Smooth muscle cell of the brain vasculature (primary cell): ENCODE measurements at places on chromosomes 4 and X.
A peak's percentile ranks its signal among the peaks of the same experiment; 100 is the strongest.

DNA sequence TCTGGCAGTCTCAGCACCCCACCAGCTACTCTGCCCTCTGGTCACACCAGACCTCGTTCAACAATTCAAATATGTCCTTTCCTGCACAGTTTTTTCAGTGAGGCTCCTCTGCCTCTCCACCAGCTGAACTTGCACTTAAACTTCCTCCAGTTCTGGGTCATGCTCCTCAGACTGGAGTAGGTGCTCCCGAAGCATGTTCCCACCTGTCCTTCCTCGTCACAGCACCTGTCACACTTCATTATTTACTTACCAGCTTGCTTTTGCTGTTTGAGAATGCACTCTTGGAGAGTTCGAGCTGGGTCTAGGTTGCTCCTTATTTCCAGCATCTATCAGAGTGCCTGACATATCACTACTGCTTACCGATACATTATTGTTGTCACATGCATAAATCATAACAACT is 144.8 kb upstream of the TTC29 start:
- DNase-seq = no peak

- DNase-seq = no peak
Observed at GRCh38 chr4:10011277-10011676, 10.0 kb downstream of the SLC2A9 start.

- DNase-seq = no peak
Observed at GRCh38 chr4:179095585-179096221, 1653.5 kb upstream of the AGA start.

DNA sequence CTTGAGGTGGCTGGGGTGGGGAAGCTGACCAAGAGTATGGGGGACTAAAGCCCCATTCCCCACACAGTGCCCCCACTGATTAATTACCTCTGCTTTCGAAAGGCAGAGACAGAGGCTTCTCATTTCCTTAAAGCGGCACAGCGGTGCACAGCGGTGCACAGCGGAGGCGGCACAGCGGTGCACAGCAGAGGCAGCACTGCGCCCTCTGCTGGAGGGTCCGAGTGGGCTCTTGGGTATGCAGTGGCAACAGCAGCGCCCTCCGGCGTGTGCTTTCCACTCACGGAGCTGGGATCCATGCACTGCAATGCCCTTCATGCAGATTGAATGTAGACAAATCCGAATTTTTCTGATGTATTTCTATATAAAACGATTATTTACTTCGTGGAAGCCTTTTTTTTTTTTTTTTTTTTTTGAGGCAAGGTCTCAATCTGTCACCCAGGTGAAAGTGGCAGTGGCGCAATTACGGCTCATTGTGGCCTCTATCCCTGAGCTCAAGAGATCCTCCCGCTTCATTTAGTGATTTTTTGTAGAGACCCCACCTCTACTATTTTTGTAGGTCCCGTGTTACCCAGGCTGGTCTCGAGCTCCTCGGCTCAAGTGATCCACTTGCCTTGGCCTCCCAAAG is 19.7 kb upstream of the PRPS2 start:
- no peak for DNase-seq

DNA sequence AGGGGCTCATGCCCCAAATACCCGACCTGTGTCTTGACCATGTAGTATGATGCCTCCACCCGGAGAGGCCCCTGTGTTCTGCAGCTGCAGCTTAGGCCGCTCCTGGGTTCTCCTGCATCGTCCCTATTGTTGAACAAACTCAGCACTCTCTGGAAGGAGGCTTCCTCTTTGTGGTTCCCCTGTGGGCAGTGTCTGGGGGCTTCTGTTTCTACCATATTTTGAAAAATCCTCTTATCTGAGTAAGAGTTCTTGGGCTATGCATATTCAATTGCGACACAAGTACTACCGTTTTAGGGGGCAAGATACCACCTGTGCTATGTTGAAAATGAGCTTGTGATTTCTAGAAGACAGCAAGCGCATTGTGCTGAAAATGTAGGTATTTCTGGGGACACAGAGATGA is 276.6 kb downstream of the DHRSX start:
- no peak for DNase-seq

GRCh38 chrX:7059214-7059838 is 88.2 kb upstream of the STS start:
- DNase-seq = no peak

GRCh38 chr4:165222651-165222994 is 15.3 kb downstream of the KLHL2 start:
- no peak for DNase-seq

DNA sequence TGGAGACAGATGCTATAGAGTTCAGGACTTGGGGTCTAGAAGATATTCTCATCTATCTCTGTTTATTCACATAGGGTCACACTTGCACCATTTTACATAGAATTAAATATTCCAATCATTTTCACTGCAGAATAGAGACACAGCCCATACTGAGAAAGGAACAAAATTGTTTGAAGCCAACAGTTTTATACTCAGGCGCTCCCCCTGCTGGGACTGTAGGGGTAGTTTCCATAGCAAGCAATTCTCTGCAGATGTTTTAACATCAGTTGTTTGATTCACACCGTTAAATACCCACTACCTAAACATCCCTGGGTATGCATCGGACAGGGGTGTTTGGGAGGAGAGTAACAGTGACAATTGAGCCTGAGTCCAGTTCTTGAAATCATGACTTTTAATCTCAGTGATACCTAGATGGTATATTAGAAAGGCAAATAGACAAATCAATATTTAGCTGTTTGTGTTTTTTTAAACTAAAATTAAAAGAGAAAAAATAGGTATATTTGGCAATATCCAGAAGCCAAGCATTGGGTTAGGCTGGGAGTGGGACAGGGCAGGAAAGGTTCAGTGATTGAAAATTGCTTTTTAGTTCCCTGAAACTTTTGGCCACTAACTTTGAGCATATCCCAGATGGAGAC is 33.8 kb downstream of the LONRF3 start:
- peak; percentile 6 for DNase-seq

GRCh38 chr4:6222761-6223292 is 22.5 kb upstream of the JAKMIP1 start:
- no peak for DNase-seq

GRCh38 chr4:158203436-158203835 is 6.8 kb upstream of the TMEM144 start:
- DNase-seq = no peak

- no peak for DNase-seq
Observed at GRCh38 chr4:173174594-173175012, 6.0 kb downstream of the GALNT7 start.

DNA sequence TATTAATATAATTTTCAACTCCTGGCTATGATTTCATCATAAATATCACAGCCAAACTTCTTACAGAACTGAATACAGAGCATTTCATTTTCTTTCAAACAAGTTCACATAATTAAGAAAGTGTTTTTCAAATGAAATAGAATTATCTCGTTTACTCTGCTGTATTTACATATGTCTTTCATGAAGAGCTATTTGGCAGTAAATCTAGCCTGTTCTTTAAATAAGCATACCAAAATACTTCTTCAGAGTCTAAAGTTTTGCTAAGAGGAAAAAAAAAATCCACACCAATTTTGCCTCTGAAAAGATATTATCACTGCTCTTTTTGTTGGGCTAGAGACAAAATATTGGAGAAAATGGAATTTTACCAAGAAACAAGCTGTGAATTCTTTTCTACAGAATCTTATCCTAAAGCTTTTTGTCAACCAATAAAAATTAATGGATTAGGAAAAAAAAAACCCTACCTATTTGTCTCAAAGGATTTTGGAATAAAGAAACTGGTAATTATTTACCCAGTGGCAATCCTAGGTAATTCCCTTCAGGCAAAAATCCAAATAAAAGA is 287.9 kb upstream of the NR3C2 start:
- no peak for DNase-seq

DNA sequence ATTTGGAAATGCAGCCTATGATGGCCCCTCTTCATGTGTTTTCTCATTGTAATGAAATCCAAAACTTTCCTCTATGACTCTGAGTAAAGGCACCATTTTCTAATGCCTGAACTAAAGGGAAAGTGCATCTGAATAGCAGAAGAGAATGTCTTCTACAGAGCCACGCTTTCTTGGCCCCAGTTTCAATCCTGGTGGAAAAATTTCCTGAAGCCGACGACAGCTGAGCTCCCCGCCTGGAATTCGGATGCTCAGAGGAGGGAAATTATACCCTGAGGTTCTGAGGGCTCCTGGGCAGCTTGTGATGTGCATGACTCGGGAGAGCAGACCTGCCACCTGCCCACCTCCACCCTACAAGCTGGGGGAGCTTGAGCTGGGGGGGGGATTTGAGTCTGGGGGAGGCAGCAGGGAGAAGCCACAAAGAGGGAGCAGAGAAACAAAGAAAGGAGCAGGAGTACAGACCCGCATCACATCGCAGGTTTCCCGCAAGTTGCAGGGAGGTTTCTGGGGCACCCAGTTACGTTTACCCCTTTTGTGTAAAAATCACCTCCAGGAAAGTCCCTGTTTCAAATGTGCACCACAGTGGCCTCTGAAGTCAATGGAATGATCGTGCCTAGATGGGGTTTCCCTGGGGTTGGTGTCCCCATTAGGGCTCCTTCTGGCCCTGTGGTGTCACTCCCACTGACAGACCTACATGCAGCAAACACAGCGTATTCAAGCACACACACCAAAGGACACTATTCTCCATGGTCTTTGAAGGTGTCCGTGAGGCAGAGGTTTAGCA is 145.6 kb upstream of the RBPJ start:
- DNase-seq = no peak

GRCh38 chrX:103538728-103539127 is 19.4 kb upstream of the RAB40A start:
- DNase-seq = no peak

DNA sequence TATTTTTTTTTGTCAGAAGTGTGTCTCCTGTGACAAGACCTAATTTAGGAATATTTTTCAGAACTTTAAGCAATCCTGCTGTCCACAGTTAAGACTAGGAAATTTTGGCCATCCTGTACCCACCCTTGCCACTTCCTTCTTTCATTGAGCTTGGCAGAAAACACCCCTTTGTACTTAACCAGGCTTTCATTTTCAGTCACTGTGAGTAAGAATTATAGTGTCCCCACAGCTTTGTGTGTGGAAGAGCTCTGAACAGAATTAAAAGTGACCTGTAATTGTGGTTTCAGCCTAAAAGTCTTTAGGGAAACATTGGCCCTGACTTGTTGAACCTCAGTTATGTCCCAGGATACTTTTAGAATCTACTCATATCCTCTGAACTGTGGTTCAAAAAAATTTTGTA is 153.7 kb upstream of the BMP3 start:
- DNase-seq = no peak

- no peak for DNase-seq
Observed at GRCh38 chr4:124641715-124642381, 70.7 kb downstream of the ANKRD50 start.

DNA sequence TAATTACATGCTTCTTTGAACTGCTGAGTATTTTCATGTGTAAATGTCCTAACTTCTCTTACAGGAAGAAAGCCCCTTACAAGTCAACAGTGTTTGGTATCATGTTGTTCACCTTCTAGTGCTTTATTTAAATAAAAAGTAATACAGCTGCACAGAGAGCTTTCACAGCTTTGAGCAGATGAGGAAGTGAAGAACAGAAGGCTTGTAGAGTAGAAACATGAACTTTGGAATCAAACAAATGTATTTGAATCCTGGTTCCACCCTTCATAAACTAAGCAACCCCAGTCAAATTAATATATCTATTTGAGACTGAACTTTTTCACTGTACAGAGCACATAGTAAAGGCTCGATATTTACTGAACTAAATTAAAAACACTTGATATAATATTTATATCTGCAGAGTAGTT is 120.5 kb downstream of the CAMK2D start:
- DNase-seq = no peak

- DNase-seq = no peak
Observed at GRCh38 chr4:122827258-122827878, 737 bp downstream of the FGF2 start.

DNA sequence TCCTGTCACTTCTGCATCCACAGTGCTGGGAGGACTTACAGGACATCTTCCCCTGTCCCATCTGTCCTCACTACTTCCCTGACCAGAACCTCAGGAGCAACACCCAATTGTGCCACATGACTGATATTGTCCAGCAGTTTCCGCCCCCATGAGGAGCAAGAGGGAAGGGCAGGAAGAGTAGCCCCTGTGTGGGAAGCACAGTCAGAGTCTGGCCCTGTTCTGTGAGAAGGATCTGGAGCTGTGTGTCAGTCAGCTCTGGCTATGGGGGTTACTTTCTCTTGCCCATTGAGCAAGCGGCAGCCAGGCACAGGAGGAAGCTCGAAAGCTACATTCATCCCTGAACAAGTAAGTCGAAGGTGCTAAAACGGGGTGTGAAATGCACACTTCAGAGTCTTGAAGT is 14.8 kb upstream of the TRIM60 start:
- DNase-seq = no peak

DNA sequence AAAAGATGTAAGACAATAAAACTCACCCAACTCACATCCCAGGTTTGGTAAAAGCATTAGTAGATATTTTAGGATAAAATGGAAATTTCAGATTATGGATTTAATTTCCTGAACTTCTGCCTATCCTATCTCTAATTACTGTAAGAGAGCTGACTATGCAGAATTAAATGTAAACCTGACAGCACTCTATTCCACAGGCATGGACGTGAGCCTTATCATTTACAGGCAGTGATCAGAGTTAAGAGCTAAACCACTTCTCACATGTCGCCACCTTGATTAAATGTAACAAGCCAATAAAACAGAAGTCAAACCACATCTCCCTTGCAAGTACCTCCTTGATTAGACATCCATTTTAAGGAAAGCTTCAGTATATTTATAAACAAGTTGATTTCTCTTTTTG is 97.5 kb upstream of the CBR4 start:
- no peak for DNase-seq

DNA sequence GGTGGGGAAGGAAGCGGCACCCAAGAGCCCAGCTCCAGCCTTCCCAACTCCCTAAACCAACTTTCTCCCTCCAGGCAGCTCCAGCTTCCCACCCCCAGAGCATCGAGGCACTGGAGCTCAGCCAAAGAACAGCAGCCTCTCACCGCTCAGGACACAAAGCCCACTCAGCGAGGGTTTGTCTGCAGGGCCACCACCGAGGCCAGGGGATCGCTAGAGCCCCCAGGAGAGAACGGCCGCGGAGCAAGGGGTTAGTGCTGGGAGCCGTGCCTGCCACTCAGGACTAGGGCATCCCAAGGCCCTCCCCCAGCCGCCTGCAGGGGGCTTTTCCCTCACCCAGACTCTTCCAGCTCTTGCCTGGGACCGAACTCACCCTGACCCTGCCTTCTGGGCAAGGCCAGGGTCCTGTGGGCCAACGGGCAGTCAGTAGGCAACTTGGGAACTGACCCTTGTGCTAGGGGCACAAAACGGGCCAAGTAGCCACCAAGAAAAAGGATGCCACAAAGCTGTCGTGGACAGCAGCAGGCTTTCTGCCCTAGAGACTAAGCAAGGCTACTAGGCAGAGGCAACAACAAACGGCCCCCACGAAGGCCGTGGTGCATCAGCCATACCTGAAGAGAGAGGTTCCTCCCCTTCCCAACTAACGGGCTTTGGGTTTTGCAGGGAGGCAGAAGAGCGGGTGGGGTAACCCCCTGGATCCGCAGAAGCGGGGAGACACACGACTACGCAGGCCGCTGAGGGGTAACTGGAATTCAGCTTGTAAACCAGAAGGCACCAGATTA is 2.3 kb downstream of the HCFC1 start:
- no peak for DNase-seq
